Activated T-helper 9 cell treated with anti-CD3 and anti-CD28 coated beads, Interleukin-2, amount 50 U/mL, for 16 hours (primary cell): ENCODE measurements at places on chromosomes 6 and 20.

DNA sequence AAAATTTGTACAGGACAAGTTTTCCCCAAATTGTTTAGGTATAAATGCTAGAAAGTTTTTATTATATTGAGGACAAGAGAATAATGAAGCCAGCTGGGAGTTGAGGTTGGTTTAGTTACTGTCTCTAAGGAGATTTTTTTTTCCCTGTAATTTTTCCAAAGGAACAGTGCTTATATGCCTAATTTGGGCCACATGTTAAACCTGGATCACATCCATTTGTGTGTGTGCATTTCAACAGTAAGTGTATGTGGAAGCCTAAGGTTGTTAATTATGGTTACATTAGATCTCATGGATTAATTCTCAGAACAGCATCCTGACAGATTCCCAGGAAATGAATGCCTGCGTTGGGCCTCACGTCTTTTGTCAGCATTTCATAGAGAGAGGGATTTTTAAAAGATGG lies 4.5 kb downstream of the IGF2R start:
- no peak for DNase-seq

- DNase-seq: no peak
Observed at GRCh38 chr6:109183109-109183650, 87.9 kb downstream of the CEP57L1 start.

DNA sequence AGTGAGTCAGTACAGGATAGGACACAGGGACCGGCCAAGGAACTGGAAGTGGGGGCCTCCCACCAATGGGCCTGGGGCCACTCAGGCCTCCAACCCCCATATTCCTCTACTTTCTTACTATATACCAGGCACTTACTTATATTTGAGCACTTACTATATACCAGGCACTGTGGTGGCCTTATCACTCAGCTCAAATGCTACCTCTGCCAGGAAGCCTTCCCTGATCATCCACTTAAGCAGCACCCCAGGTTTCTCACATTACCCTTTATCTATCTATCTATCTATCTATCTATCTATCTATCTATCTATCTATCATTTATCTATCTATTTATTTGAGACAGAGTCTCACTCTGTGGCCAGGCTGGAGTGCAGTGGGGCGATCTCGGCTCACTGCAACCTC lies 12.3 kb upstream of the UBE2V1 start:
- DNase-seq: no peak

- DNase-seq: no peak
Observed at GRCh38 chr6:118935331-118935668, 341 bp upstream of the MCM9 start.

DNA sequence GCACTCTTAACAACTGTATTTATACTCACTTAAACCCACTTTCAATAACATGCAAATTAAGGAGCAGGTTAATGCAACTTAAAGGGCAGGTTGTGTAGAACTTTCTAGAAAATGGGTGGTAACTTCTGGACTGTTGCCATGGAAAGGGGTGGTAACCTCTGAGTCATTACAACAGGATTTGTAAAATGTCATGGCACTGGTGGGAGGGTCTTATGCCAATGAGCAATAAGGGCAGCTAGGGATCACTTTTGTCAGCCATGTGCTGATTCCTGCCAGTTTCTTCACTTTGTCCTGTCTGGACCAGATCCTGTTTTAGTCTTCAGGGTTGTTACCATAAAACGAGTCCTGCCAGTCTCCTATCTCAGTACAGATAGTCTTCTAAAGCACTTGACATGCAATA lies 560.5 kb upstream of the PTCHD4 start:
- no peak for DNase-seq

DNA sequence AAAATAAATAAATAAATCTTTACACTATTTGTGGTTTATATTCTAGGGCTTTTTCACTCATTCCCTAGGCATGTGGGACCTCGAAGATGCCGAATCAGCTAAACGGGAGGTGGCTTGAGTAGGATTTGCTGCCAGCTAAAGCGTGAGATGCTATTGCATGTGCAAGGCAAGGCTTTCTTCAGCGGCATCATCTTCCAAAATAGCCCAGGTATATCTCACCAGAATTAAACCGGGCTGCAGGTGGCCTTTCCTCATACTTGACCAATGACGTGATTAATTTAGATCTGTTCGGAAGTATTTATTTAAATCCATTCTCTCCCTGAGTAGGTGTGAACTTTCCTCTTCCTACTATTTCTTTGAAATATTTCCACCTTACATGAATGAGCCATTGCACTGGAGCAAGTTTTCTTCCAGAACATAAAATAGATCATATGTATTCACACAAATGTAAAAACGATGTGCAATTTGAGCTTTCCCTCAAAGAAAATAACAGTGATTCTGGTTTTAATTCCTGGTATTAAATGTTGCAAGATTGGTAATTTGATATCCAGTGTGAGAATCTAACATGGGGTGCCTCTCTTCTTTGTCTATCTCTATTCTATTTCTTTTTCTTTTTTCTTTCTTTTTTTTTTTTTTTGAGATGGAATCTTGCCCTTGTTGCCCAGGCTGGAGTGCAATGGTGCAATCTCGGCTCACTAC lies 24.3 kb upstream of the ZNF217 start:
- DNase-seq: no peak

DNA sequence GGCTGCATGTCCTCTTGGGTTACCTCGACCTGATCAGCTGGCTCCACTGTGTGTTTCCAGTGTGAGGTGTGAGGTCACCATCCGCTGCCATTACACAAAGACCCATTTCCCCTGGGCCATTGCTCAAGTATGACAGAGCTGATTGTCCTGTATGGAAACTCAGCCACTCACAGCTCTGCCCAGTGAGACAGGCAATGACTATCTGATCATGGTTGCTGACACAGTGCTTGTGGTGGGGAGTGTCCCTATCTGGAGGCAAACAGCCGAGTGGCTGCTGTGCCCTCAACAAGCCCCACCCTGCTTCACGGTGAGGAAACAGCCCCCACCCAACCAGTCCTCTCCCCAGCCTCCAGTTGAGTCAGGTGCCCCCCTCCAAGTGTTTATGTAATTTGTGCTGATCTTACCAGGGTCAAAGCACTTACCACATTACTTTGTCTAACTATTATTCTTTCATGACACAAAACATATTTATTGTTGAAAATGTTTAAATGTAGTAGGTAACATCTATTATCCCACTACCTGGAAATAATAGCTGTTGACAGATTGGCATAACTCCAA lies 11.7 kb upstream of the MAPK13 start:
- peak; percentile 47 for DNase-seq

DNA sequence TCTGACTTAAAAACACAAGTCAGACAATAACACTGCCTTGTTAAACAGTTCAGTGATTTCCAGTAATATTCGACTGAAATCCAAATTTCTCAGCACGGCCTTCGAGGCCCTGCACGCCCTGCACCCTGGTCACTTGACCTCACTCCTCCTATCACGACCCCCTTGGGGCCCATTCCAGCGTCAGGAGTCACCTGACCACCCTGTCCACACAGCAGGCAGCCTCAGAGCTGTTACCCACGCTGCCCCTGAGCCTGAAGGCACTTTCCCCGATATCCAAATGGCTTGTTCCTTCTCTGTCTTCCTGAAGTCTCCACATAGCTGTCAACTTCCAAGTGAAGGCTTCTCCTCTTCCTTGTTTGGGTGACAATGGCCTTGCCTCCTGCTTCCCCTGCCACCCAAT lies 33.1 kb upstream of the SMOC2 start:
- no peak for DNase-seq

GRCh38 chr6:7910298-7910653 lies 312 bp downstream of the TXNDC5 start:
- DNase-seq: no peak

DNA sequence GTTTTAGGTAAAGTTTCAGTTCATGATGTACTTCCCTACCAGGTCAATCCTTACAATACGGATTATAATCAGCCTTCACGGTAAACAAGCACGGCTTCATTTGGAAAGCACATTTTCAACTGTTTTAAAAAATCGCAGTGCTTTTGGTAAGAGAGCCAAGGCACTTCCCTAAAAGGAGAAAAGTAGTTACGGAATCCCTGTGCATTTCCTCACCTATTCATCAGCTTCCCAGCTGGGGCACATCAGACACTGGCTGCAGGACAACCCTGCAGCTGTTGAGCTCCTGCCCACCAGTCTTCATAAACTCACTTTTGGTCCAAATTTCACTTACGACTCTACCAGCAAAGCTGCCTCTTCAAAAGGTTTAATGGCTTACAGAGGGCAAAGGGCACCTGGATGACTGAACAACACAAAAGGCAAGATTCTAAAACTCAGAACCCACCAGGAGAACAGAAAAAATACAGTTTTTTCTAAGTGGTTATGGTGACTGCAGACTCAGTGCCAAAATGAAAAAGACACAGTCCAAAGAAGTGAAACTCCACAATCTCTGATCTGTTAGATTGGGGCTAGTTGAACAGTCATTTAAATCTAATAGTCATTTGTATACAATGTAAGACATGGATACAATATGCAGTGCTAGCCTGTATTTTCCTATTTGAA lies 7.5 kb downstream of the SNX5 start:
- DNase-seq: no peak

GRCh38 chr6:10416516-10416862 lies 1.6 kb upstream of the TFAP2A start:
- no peak for DNase-seq

- DNase-seq: no peak
Observed at GRCh38 chr20:22691369-22692118, 107.2 kb upstream of the FOXA2 start.

DNA sequence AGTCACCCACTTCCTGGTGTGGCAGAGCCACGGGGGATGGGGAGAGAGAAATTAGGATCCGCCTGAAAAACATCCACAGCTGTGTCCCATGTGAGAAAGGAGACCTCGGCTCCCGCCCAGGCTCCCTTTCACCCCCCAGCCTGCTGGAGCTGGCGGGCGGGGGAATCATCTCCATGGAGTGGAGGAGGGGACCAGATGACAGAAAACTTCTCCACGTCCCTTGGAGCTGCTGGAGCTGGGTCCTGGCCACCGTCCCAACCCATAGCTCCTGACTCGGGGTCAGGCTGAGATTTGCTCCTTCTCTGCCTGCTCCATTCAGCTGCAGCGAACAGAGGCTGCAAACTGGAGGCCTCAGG lies 113.8 kb downstream of the CEBPB start:
- no peak for DNase-seq

DNA sequence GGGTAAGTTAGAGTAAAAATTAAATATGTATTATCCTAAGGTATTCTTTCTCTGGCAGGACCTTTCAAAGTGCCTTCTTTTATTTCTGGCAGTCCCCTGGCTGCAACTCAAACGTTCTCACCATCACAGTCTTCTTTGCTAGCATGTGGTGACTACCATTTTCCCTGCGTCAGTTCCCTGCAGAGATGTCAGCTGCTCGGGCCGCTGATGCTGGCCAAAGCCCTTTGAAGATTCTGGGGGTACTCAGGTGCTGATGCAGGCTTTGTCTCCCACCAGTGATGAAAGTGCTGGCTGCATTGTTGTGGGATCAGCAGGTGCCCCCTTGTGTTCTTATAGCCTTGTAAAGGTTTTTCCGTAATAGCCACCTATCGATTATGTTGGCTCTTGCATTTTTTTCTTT lies 140.1 kb downstream of the BTBD3 start:
- DNase-seq: no peak

DNA sequence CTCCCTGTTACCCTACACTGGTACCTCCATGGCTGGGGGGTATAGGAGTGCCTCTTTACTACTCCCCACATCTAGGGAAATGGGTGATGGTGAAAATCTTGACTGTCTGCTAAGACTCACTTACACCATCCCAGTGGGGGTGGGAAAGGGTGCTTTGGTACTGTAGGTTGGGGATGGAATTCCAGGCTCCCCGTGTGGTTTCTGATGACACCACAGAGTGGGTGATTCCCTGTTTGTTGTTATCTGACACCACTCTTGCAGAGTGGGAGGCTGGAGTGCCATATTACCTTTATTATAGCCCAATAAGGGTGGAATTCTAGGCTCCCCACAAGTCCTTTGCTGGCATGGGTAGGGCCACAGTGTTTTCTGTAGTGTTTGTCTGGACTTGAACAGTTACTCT lies 264.6 kb upstream of the MAN1A1 start:
- DNase-seq: no peak

GRCh38 chr6:1801401-1801800 lies 191.7 kb downstream of the FOXC1 start:
- DNase-seq: no peak

DNA sequence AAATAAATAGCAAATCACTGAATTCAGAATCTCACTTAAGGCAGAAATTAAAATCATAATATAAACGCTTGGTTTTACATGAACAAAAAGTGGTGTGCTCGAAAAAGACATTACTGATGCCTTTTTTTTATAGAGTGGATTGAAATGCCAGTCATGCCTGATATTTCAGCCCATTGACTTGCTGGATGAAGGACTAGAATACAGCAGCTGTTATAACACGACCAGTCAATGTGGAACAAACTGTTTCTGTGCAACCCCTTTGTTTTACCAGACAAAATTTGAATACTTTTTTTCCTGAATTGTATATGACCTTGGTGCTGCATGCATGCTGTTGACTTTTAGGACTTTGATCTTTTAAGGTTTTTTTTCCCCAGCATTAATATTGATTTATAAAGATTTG lies 150.0 kb downstream of the QKI start:
- no peak for DNase-seq

- no peak for DNase-seq
Observed at GRCh38 chr6:2793534-2794151, 28.4 kb downstream of the WRNIP1 start.

- no peak for DNase-seq
Observed at GRCh38 chr6:151179321-151179720, 60.4 kb upstream of the AKAP12 start.

- peak; percentile 79 for DNase-seq
Observed at GRCh38 chr20:33663161-33664084, 1.3 kb downstream of the C20orf144 start.

DNA sequence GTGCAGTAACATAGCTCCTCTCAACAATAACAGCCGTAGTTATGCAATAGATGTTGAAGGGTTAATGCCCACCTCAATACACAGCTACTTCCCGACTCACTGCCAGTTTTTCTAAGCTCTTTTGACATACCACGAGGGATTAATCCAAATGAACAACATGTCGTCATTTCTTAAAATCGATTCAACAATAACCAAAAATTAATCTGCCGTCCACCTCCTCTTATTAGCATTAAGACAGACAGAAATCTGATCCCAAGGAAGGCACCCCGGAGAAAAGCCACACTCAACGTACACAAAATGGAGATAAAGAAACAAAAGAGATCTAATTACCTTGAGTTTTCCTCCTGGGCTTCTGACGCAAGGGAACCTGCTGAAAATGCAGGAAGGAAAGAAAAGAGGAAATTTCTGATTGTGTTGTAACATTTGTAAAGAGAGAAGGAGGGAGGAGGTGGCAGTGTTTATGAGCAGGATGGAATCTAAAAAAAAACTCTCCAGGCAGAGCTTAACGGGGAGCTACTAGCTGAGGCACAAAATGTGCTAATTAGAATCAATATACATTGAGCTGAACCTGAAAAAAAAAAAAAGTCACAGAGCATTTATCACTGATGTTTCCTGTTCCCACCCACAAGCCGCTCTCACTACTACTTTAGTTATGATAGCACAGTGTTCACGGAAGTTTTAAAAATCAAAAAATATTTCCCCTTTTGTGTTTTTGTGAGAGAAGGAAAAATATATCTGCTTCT lies 109.3 kb downstream of the IPCEF1 start:
- DNase-seq: no peak

- no peak for DNase-seq
Observed at GRCh38 chr6:47733879-47734558, 35.6 kb downstream of the ADGRF4 start.
